ENCODE measurements at places on chromosomes 6 and 20.

- no peak for DNase-seq
Observed at GRCh38 chr6:104046426-104046825, 813.3 kb downstream of the HACE1 start.

DNA sequence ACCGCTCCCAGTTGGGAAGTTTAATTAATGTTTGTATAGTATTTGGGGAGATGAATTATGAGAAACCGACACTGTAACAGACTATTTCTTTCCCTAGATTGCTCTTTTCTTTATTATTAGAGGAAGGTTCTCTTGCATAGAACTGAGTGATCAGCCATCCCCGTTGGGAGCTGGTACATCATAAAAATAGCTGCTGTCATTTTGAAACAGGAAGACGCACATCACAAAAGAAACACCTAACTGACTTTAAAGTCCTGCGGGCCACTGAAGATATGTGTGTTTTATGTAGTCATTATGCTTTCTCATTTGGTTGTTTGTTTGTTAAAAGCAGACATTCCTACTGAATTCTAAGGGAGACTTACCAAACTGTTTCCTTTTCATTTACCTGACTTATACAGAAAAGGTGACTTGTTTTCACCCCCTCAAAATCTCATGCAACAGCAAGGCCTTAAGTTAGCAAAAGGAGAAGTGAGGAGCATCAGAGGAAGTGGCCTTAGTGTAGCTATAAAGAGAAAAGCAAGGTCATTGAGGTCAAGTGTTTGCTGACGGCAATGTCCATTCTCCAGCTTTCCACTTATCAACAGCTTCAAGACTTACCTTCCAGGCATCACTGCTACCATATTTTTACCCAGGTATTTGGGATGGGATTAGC, 91.0 kb downstream of the PKHD1 start:
- DNase-seq = no peak

- DNase-seq = no peak
Observed at GRCh38 chr6:119799596-119800509, 450.3 kb upstream of the MAN1A1 start.

- no peak for DNase-seq
Observed at GRCh38 chr20:35215066-35215956, 11.2 kb upstream of the MMP24 start.

- no peak for DNase-seq
Observed at GRCh38 chr6:109076377-109076776, 18.3 kb downstream of the SESN1 start.

- DNase-seq = no peak
Observed at GRCh38 chr20:13809855-13810254, 25.0 kb downstream of the NDUFAF5 start.

GRCh38 chr20:48015141-48015910, 230.0 kb upstream of the SULF2 start:
- no peak for DNase-seq

- DNase-seq = no peak
Observed at GRCh38 chr6:44489910-44490604, 102.6 kb downstream of the CDC5L start.

- DNase-seq = no peak
Observed at GRCh38 chr6:109498936-109499335, 15.9 kb upstream of the ZBTB24 start.

DNA sequence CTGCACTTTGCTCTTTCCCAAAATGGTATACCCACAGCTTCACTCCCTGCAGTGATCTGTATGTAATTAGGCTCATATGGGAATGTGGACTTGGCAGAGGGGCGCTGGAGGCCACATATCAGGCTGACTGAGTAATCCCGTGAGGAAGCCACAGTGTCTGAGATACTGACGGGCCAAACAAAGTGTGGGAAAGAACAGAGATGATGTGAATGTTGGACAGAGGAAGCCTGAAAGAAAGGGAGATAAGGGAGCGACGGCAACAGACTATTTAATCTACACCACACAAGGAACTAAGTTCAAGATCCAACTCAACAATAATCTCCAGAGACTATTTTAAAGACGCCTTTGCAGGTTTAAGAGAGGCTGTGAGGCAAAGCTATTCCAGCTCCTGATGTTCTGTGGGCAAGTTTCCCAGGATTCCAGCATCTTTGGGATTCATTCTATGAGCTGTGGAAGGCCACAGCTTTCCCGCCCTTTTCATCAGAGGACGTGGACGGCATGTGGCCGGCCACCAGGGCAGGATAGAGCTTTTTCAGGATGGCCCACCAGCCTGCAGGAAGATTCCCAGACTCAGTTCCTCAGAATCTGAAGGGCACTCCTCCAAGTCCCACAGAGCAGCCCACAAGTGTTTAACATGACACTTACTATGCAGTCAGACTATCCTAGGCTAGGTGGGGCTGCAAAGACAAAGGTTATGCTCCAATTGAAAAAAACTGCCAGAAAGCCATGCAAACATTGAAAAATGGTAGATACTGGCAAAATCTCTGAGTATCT, 237.5 kb downstream of the ATXN1 start:
- DNase-seq = no peak

- no peak for DNase-seq
Observed at GRCh38 chr6:2658788-2659187, 91.9 kb downstream of the MYLK4 start.

DNA sequence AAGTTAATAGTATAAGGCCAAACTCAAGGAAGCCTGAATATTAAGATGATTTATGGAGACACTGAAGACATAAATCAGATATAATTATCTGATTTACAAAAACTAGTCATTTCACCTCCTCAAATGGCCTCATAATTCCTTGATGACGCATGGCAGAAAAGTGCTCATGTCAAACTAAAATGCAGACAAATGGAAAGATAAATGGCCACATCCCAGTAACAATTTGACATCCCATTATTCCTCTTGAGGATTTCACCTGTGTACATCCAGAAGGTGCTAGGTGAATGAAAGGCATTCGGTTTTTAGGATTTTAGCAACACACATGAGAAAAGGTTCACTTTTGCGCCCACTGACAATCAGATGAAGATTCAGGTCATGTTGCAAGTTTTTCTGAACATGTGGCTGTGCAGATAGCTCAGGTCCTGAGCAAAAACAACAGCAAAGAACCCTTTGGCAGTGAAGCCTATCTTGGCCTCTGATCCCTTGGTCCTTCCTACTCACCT, 24.2 kb downstream of the SGK1 start:
- DNase-seq = no peak

GRCh38 chr6:68233623-68234022, 401.5 kb upstream of the ADGRB3 start:
- no peak for DNase-seq

GRCh38 chr6:151652325-151652724, 155.2 kb upstream of the ESR1 start:
- no peak for DNase-seq

- DNase-seq = no peak
Observed at GRCh38 chr6:93568169-93568568, 148.8 kb upstream of the EPHA7 start.

DNA sequence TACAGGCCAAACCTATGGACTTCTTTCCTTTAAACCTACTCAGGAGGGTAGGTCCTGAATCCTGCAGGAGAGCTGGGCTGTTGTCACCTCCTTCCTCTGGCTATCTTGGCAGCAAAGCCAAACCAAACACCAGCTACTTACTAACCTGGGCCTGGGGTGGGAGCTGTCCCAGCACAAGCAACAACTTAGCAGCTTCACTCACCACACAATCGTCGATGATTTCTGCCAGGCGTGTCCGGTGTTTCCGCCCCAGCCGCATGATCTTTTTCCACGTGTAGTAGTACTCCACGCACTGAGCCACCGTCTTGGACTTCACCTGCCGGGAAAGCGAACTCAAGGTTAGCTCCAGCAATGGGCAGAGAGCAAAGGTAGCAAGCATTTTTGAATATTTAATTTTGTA, 25.4 kb upstream of the MRPS10 start:
- DNase-seq = no peak

GRCh38 chr6:69863766-69864165, 2.6 kb upstream of the COL19A1 start:
- no peak for DNase-seq

DNA sequence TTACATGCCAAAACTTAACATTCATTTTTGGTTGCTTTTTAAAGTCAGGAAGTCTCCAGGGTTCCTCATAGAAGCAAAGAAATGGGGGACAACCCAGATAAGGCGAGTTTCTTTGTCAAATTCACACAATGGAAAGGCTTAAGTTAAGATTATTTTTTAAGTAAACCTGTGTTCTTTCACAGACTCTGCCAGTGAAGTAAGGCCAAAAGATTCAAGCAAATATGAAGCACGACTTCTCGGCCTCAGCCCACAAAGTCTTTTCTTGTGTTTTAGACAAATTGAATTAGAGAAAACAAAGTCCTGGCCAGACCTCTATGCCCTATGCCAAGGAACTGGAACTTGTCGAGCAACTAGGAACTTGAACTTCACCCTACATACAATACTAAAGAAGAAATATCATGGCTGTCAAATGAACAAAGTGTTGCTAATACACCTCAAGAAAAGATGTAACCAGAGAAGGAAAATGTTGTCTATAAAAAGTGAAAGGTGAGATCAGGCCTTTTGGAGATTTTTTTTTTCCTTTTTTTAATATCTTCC, 540.0 kb upstream of the JARID2 start:
- no peak for DNase-seq

DNA sequence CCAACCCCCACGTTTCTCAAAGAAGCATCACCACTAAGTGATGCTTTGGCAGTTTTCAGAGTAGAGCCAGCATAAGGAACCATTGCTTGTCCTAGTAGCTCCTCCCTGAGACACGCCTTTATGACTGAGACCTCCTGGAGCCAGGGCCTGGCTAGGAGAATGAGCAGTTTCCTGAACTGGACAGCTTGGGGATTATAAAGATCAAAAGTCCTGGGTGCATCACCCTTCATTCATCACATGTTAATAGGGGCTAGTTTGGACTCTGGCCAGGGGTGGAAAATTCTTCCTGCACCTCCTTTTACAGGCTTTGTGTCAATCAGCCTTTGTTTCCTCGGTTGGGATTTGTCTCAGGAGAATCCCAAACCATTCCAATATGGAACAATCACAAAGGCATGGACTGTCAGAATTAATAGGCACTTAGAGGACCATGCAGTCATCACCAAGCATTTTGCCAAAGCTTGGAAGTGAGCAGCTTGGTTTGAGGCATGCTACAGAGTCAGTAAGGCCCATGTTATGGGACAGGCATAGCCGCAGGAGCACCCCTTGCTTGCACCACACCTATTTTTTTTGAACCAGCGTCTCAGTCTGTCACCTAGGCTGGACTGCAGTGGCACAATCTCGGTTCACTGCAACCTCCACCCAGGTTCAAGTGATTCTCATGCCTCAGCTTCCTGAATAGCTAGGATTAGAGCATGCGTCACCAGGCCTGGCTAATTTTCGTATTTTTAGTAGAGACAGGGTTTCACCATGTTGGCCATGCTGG, 64.9 kb upstream of the TGM3 start:
- no peak for DNase-seq

DNA sequence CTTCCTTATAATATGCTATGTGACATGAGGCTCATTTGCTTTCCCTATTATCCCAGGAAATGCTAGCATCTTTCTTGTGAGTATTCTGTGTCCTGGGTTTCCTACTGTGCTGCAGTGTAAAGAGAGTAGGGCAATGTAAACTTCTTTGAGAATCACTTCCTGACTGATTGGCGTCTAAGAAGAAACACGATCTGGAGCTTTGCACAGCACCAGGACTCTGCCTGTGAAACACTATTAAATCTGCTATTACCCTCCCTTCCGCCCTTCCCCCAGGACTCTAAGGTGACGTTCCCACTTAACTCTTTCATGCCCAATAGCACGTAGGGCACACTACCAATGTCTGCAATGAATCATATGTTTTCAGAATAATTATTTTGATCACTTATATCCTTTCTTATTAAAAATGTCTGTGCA, 607.3 kb upstream of the CITED2 start:
- DNase-seq = no peak

DNA sequence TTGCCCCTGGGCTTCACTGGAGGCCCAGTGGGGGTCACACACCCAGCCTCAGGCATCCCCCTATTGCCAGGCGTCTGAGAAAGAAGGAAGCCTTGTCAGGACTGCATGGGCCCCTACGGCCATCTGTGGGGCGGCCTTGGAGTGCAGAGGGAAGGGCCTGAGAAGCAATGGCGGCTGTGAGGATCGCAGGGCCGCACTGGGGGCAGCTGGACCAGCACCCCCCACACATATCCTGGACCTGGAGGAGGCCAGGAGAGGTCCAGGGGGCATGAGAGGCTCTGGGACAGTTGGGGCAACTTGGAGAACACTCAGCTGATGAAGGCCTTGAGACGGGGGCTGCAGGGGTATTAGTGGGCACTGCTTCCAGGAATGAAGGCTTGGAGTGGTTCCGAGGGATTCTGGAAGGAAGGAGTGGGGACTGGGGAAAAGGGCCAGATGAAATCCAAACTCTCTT, 16.5 kb downstream of the MDFI start:
- DNase-seq = no peak

GRCh38 chr6:43516697-43517504, at the start of the genes POLR1C and YIPF3:
Gene POLR1C (plus strand): TSS chr6:43517089. CDS start chr6:43517110, 21 bp downstream.
Gene YIPF3 (minus strand): TSS chr6:43516926. CDS start chr6:43516807, 119 bp downstream.
- no peak for DNase-seq

DNA sequence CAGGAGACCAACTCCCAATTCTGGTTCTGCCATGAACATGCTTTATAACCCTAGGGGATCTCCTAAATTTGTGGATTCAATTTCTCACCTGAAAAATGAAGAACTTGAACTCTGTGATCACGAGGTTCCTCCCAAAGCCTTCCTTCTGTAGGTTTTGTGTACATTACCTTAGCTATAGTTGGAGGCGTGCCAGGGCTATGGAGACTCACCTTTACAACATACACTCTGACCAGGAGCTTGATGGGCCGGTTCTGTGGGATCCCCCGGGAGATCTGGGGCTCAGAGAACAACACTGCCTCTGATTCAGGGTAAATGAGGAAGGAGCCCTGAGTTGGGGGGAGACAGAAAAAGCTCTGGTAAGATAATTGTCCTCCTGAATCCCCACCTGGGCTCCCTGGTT, 34.1 kb downstream of the ERGIC3 start:
- DNase-seq = no peak

DNA sequence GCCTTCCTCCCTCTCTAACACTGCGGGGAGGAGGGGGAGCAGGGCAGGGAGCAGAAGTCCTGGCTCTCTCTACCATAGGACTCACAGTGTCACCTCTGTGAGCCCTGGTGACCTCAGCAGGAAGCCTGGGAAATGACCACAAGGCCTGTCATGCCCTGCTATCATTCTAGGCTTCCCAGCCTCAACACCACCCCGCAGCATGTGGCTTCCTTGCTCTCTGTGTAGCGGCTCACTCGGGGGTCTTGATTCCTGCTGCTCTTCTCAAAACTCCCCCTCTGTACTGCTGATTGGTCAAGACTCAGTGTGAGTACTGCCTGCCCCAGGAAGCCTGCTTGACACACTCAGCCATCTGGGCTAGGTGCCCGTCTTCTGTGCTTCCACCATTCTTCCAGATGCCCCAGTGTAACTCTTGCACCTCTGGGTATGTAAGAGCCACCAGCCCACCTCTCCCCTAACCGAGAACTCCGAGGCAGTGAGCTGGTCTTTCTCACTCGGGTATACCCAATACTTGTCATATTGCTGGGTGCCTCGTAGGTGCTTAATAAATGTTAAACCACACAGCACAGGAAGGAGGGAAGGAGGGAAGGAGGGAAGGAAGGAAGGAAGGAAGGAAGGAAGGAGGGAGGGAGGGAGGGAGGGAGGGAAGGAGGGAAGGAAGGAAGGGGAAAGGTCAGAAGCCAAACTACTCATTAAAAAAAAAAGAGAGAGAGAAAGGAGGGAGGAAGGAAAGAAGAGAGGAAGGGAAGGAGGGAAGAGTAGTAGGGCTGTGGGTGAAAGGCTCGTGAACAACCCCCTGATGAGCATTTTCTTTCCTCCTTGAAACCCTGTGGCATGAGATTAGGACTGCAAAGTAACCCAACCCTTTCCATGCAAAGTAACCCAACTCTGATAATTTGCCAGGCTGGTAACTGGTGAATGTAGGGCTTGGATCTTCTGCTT, 5.0 kb downstream of the MDFI start:
- DNase-seq = no peak
